GM12892 (cell line): ENCODE measurements at places on chromosomes 1 and 21.

GRCh38 chr1:110556471-110556807, 37.5 kb upstream of the KCNA10 start:
- no peak for DNase-seq

DNA sequence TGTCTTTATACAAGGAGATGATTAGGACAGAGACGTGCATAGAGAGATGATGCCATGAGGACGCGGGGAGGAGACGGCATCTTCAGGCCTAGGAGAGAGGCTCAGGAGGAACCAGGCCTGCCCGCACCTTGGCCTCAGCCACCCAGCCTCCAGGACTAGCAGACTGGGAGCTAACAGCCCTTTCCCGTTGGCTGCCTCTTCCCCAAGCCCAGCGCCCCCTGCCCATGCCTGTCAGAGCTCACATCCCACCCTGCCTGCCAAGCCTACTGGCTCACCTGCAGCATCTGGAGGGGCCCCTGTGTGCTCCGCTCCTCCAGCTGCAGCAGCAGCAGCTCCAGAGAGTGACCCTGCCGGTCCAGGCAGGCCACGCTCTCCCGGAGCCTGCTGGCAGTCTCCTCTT, 4.0 kb upstream of the TRIM11 start:
- no peak for DNase-seq

DNA sequence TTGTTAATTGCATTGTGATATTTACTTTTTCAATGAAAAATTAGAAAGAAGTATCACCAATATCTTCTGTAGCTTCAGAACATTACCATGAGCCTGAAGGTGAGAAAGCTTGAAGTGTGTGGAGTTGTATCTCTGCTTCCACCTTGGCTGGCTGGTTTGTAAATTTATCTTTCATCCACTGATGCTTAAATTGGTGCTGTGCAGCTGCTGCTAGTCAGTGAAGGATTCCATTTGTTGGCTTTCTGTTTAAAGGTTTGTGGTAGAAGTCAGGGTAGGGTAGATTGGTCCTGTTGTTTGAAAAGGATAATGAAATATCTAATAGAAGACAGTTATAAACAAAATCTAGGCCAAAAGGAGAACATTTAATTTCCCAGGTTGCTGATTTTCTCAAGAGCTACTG, 105.7 kb downstream of the C1orf21 start:
- DNase-seq = no peak

DNA sequence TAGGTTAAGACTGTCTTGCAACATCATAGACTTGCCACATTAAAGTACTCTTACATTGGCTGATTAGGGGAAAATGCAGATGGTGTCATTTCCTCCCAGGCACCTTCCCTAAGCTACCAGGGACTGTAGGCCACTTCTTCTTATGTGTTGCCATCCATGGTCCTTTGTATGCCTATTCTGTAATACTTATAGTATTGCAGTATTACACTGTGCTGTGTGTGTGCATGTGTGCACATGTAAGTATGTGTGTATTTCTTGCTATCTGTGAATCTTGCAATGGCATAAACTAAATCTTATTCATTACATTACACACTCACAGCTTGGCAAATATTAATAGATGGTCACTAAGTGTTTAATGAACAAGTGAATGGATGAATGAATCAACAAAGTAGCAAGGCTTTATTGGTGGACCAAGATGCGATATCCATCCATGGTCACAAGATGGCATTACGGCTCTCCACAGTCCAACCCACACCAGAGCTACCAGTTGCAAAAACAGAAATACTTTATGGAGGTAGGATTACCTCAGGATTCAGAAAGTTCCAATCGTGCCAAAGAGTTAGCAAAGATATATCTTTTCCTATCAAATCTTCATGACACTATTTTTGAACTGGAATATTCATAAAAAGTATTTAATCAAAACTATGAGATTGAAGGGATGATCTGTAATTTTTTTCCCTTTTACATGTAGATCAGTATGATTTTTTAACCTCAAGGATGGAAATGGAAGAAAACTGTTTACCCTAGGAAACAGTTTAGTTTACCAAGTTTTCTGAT, 160.2 kb downstream of the DENND1B start:
- no peak for DNase-seq

DNA sequence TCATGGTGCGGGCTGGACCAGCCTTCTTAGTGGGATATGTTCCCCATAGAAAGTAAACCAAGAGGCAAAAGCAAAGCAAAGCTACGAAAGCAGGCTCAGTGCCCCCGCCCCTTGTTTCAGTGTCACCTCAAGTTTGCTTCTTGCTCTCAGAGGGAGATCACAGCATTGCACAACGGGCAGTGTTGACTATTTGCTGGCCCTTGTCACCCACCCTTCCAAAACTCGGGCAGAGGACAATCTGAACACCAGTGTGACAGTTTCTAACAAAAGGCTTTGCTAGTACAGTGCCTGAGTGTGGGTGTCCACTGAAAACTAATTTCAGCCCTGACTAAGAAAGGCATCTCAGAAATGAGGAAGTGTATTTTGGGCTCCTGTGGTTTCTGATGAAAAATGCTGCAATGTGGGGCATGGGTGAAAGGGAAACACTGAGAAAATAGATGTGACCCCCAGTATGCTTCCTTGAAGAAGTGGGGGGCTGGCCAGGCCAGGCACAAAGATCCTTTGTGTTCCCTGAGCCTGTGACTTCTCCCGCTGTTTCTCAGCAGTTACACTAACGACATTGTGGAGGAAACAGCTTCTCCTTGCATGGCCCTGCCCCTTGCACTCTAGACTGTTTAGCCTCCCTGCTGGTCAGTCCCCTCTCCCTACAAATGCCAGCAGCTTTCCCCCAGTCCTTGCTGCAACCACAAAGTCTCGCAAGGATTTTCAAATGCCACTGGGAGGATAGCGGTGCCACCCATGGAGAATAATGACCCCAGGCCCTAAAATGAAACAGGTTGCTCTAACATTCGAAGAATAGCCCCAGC, 33.3 kb upstream of the KCNE1 start:
- peak; percentile 38 for DNase-seq

DNA sequence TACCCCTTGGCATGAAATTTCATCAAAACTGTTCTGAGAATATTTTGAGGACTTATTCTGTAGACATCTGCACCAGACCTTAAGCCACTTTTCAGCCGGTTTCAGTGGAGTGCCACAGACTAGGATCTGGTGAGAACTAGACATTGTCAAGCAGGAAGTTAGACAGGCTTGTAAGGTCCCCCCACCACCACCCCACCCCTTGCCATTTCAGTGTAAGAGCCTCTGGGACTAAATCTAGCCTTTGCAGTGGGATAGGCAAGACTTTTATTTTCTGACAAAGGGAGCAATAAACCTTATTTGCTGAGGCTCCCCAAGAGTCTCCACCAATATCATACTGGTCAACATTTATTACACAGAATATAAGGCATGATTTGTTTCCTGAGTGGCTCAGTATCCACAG, 77.9 kb upstream of the EXO1 start:
- DNase-seq = no peak

GRCh38 chr1:66929146-66929688, 4.4 kb downstream of the MIER1 start:
- no peak for DNase-seq
